Fibroblast of skin of back (primary cell): ENCODE measurements at places on chromosomes 1 and 21.
A peak's percentile ranks its signal among the peaks of the same experiment; 100 is the strongest.

DNA sequence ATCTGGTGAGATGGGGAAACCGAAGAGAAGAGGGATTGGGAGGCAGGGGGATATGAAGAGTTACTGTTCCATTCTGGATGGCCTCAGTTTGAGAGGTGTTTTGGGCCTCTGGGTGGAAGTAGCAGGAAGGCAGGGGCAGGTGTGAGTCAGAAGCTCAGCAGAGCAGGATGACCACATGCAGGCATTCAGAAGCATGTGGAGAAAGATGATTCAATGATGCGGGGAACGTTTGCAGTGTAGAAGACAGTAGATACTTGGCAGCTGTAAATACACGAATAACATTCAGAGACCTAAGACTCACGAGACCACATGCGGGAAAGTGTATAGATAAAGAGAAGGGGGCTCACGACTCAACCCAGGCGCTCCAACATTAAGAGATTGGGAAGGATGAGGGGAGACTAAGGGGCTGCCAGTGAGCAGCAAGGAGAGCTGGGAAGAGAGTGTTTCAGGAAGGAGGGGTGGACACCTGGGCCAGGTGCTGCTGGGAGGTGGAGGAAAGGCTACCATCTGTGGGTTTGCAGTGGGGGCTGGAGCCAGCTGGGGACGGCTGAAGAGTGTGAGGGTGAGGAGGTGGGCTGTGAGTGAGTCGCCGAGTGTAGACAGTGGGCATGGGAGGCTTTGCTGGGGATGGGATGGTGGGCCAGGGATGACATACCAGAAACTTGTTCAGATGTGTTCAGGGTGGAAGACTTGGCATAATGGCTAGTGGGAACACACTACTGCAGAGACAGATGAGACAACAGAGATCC lies 5.8 kb upstream of the EPS8L3 start:
- peak; percentile 72 for DNase-seq

DNA sequence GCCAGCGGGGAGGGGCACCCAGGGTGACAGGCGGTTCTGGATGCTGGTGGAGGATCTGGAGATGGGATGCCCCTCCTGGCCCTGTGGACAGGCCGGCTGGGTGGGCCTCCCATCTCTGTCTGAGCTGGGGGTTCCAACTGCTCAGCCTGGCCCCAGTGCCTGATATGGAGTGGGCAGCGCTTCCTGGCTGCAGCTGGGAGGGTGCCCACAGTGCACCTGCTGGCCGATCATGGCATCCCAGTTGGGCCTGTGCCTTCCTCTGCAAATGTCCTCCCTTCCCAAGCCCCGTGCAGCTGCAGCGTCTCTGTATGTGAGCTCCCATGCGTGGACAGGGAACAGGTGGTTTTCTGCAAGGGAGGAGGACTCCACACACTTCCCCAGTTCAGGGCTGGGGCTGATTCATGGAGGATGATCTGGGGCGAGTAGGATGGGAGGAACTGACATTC lies 2.1 kb downstream of the PFKL start:
- no peak for DNase-seq

DNA sequence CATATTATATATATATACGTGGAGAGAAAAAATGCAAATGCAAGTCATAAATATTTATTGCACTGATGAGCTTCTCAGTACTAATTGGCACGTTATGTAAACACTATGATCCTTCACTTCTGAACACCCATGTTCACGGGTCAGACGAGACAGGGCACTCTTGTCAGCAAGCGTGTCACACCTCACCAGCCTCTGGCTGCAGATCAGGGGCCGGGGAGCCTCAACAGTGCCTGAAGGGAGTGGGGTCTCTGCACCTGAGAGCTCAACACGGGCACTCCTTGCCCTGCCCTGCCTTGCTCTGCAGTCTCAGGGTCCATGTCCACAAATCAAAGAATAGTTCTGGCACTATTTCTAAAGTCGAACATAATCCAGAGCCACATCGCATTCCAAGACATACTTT lies 409 bp upstream of the HIVEP3 start:
- DNase-seq: no peak

DNA sequence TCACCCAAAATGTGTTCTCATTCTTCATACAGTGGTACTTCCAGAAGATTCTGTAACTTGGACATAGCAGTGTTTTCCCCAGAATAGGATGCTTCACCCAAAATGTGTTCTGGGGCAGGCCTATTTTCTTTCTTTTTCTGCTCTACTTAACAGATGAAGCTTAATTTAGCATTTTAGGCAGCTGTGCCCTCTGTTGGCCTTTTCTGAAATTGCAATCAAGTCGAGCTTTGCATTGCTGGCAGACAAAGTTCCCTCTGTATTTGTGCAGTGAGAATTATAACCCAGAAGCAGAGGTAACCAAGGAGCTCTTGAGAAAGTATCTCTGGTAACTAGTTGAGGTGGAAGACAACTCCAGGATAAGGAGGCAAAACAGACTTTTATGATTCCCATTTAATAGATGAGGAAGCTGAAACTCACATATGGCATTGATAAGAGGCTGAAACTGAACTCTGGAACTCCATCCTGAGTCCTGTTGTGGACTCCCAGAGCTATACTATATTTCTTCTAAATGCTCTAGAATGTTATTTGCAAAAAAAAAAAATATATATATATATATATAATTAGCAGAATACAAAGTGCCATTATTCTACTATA lies 50.3 kb upstream of the L1TD1 start:
- peak; percentile 51 for DNase-seq

GRCh38 chr1:21295002-21295401 lies 4.7 kb upstream of the ECE1 start:
- DNase-seq: peak; percentile 43

GRCh38 chr1:34984793-34985608 lies at the start of gene TMEM35B:
TSS of gene TMEM35B (minus strand) at chr1:34985347. CDS start at chr1:34985305, 42 bp downstream.
- DNase-seq: peak; percentile 64

GRCh38 chr21:33249331-33250002 lies 16.7 kb upstream of the IL10RB start:
- no peak for DNase-seq

DNA sequence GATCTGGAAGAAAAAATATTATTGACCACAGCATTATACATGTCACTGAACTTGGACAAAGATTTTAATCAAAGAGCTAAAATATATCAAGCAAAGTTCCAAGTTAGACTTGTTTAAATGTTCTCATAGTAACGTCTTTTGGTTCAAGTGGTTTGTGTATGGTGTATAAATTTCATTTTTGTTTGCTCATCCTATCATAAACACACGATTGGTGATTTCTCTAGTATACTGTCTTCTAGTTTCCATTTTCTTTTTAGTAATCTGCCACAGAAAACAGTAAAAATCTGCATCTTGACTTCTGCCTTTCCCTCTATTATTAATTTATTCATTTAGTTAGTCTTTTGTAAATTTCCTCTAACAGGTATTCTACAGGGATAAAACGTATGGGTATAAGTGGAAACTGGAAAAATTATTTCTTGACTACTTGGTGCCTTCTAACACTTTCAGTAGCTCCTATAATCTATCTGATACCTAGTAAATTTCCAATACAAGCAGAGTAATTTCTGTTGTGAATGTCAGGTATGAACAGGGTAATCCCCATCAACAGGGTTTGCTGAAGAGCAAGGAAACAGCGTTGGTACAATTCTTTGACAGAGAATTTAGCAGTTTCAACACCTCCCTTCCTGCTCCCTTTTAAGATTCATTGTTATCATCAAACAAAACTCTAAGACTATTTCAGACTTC lies 268.0 kb downstream of the PTPRC start:
- DNase-seq: no peak

- no peak for DNase-seq
These were observed 40.3 kb downstream of the RAP1GAP start for GRCh38 chr1:21628798-21629393.

DNA sequence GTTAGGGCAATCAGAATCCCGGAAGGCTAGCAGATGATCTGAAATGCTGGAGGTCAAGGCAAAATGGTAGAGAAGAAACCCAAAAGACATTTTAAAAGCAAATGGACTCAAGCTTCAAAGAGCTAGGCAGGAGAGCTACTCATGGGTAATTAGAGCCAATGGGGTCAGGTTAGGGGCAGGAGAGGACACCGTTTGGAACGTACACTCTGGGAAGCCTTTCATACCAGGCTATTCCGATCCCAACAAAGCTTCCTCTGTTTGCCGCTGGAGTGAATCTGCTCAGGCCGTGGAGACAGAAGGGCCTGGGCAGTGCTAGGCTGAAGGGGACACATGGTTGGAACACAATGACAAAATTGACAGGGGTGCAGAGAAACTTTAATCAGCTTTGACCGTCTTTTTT lies 346.6 kb downstream of the RPS6KC1 start:
- DNase-seq: no peak

DNA sequence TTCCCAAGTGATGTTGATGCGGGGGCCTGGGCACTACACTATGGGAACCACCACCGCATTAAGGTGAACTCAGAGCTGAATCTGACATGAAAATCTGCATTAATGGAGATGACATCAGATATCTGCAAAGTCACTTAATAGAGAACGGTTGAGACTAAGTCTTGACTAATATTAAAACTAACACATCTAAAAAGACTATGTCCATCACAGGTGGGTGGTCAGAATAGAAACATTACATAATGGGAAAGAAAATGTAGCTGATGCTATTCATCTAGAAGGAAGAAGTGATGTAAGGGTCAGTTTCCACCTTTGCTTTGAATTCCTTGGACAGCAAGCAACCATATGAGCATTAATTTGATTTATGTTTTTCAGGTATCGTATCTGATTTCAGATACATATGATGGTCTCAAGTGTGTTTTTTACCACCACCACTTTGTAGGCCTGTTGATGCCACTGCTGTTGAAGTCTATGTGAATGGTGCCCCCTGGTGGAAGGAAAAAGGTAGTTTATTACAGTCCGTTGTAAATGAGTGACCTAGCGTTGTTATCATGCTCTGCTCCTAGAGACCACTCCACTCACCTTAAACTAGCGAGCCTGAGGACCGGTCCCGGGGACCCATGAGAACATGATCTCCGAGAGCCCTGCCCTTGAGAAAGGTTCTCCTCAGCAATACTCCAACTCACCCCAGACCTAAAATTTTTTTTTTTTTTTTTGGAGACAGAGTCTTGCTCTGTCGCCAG lies 73.5 kb downstream of the BACH1 start:
- peak; percentile 82 for DNase-seq

DNA sequence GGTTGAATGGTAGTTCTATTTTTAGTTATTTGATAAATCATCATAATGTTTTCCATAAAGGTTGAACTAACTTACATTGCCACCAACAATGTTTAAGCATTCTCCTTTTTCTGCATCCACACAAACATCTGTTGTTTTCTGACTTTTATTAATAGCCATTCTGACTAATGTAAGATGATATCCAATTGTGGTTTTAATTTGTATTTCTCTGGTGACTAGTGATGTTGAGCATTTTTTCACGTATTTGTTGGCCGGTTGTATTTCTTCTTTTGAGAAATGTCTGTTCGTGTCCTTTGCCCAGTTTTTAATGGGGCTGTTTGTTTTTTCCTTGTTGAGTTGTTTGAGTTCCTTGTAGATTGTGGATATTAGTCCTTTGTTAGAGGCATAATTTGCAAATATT lies 24.6 kb upstream of the SLC35F3 start:
- DNase-seq: no peak

- DNase-seq: no peak
These were observed 34.7 kb upstream of the SELENON start for GRCh38 chr1:25765136-25765922.

DNA sequence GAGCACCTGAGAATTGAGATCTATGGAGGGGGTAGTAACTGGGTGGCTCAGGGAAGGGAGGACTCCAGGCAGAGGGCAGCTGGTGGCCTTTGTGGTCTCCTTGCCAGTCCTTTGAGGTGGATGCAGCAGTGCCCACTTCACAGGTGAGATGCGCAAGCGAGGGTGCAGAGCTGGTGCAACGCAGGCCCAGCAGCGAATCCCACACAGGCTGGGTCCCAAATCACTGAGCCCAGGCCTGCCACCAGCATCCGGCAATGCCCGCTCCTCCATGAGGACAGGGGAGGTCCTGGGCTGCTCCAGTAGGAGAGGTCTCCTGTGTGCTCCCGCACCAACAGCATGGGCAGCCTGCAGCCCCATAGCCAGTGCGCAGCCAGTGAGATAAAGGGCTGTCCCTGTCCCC lies 318.0 kb downstream of the PCP4 start:
- DNase-seq: no peak

DNA sequence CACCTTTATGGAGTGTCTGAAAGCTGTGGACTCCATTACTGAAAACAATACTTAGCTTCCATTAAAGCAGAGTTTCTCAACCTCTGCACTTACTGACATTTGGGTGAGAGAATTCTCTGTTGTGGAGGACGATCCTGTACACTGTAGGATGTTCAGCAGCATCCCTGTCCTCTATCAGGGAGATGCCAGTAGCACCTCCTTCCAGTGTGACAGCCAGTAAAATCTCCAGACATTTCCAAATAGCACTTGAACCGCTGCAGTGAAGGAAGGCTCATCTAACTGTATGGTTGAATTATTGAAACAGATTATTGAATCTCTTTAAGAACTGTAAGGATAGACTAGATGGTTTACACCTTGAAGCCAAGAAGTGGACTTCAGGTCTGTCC lies 3.1 kb downstream of the PRDM2 start:
- DNase-seq: no peak

DNA sequence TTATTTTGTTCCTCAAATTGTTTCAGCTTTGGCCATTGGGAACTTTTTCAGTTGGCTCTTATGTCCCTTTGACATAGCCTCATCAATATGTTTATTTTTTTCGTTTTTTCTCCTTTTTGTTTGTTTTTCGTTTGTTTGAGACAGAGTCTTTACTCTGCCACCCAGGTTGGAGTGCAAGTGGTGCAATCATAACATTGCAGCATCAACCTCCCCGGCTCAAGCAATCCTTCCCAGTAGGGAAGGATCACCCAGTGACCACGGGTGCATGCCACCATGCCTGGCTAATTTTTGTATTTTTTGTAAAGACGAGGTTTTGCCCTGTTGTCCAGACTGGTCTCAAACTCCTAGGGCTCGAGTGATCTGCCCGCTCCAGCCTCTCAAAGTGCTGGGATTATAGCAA lies 8.1 kb downstream of the POLR3GL start:
- DNase-seq: no peak

DNA sequence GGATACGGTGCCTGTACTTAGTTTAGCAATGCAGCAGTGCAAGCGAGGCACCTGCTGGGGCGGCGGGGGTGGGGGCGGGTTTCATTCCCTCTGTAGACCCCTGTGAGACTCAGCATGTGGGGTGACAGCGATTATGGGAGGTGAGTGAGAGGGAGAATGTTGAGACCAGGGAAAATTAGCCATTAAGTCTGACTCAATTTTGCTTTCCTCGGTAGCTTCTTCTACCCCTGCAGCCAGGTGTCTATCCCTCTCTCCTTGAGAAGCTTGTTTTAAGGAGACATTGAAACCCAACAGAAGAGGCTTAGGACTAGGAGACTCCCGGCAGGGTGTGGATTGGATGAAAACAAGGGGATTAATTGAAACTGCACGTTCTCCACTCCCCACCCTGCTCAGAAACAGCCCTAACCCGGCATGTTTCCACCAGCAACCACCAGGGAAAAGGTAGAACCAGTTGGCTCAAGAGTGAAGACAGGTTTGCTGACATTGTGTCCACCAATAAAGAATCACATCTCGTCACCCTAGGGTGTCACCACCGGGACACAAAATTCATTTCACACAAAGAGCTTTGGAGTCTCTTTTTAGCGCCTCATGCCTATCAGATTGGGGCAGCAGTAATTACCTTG lies 20.6 kb upstream of the ATF3 start:
- DNase-seq: no peak

DNA sequence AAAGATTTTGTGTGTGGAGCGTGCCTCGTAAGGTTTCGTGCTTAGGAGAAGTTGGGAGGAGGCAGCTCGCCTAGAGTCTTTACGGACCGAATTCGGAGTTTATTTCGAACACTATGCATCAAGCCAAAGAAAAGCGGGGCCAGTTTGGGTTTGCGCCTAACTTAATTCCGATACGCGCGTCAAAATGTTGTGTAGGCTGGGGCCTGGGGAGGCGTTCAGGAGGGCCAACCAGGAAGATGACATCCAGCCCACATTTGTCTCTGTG lies 6.4 kb downstream of the FOXD2 start:
- no peak for DNase-seq

- no peak for DNase-seq
These were observed 538.1 kb upstream of the ZRANB2 start for GRCh38 chr1:71618766-71619530.
